Naive thymus-derived CD4-positive, alpha-beta T cell (primary cell): ENCODE measurements at places on chromosomes 2 and 18. TPM values are rescaled to one million over a fixed set of nuclear protein-coding genes. Genes with fewer than 3 reads are reported as not detected.

Gene FTCDNL1
- total RNA-seq: 1.2 and 1.4 TPM in 2 replicates

Gene MYO5B
- total RNA-seq: not detected

Gene USP34
- 166 TPM for total RNA-seq

Gene CCL20
- total RNA-seq: 1.9 TPM

Gene CDH2
- total RNA-seq: 0.19 TPM

Gene LYG2
- not detected for total RNA-seq

Gene WDCP
- total RNA-seq: 17.8 TPM

Gene CCDC88A
- 53.3 TPM for total RNA-seq

Gene GALNT3
- 12.8 and 13.0 TPM in 2 replicates for total RNA-seq

Gene CCDC150
- total RNA-seq: 1.2 TPM

Gene CFAP210
- not detected for total RNA-seq

Gene VWA3B
- not detected for total RNA-seq

Gene TRIM43
- total RNA-seq: not detected

Gene SS18
- total RNA-seq: 85.8 TPM

Gene SCG2
- total RNA-seq: not detected

Gene ZNF892
- 5.7 TPM for total RNA-seq

Gene TMX3
- total RNA-seq: 76.5 TPM

Gene DPP10
- not detected in 2 replicates for total RNA-seq

Gene IL1R2
- total RNA-seq: 2.7 TPM

Gene RNF152
- total RNA-seq: not detected

Gene SERPINB5
- total RNA-seq: not detected

Gene ABCG5
- not detected for total RNA-seq

Gene MZT2A
- total RNA-seq: 101 TPM

Gene ZNF236
- 31.5 TPM for total RNA-seq

Gene CIB4
- not detected in 2 replicates for total RNA-seq

Gene DNMT3A
- 106 TPM for total RNA-seq

Gene TMEM247
- not detected for total RNA-seq

Gene LOXL3
- 0.33 and 1.0 TPM in 2 replicates for total RNA-seq
